ENCODE measurements at places on chromosomes 5 and 9.

- DNase-seq = no peak
Measured at GRCh38 chr5:168261227-168261571, 30.2 kb upstream of the WWC1 start.

DNA sequence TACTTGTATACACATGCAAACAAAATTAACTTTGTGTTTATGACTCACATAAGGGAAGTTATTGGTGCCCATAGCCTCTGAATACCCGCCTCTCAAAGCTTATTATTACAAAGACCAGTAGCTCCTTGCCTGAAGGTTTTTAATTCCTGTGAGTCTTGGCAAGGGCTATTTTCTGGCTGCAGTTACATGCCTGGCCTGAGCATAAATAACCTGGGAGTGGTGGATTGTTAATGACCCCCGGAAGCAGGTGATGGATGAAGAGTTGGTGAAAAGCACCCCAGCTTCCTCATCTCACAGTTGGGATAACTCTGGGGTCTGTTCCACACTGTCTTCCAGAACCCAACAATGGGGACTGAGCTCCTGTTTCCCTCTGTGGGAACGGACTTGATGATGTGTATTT, 594.5 kb downstream of the PDE4D start:
- no peak for DNase-seq

DNA sequence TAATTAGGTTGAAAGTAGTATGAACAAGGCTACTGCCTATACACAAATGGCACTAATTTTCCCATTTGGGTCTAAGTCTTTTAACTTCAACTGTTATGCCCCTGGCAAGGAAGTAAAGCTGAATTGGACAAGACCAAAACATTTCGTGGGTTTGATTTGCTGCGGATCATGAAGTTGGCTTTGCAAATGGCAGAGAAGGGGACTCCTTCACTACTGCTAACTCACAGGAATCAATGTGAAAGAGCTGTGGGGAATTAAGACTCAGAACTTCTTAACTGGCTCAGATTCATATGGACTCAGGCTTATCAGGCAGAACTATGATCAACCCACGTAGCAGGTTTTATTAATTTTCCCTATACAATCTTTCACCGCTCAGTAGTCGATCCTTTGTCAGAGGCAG, 73.8 kb upstream of the IFNE start:
- no peak for DNase-seq

- no peak for DNase-seq
Measured at GRCh38 chr9:37776328-37776727, 8.5 kb downstream of the EXOSC3 start.

DNA sequence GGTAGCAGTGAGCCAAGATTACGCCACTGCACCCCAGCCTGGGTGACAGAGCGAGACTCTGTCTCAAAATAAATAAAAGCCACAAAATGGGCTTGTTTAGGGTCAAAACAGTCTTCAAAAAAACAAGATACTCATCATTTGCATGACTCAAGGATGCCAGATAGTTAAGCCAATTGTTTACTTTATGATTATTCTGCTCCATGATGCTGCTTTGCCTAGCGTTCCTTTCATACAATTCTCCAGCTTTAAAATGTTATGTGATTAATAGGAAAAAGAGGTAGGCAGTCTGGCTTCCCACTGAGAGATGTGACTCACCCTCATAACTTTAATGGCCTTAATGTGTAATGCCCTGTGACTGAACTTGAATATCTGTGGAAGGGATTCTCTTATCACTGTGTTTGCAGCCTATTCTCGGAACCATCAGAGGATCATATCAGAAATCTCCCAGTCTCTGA, 364.6 kb upstream of the TRPC7 start:
- DNase-seq = no peak

GRCh38 chr9:106312906-106313305, 550.1 kb upstream of the ZNF462 start:
- DNase-seq = no peak

DNA sequence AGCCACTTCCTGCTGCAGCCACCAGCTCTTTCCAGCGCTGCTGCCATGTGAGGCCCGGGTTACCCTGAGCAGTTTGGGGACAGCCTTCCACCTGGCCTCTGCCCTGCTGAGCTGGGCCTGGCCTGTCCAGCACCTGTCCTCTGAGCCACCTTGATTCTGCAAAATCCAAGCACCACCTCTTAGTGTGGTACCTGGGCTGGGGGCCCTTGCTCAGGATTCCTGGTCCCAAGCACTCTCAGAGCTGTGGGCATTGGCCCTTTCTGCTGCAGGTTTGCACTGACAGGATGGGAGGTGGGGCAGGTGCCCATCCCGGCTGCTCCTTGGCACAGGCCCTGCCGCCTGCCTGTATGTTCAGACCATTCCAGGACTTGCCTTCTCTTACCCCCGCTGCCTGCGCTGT, 309.2 kb upstream of the IRX4 start:
- DNase-seq = no peak

- no peak for DNase-seq
Measured at GRCh38 chr9:107242073-107243030, 40.7 kb upstream of the RAD23B start.

GRCh38 chr5:161442471-161442870, 104.1 kb downstream of the GABRB2 start:
- DNase-seq = no peak

GRCh38 chr9:135302329-135303279, 177.0 kb upstream of the PPP1R26 start:
- DNase-seq = no peak

DNA sequence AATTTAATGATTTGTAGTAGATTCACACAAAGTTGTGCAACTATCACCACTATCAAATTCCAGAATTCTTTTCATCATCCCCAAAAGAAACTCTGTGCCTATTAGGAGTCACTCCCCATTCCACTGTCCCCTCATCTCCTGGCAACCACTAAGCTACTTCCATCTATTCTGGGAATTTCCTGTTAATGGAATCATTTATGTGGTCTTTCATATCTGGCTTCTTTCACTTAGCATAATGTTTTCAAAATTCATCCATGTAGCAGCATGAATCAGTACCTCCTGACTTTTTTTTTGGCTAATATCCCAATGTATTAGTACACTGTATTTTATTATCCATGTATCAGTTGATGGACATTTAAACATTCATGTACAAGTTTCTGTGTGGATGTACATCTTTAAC, 157.6 kb downstream of the TTC39B start:
- DNase-seq = no peak

DNA sequence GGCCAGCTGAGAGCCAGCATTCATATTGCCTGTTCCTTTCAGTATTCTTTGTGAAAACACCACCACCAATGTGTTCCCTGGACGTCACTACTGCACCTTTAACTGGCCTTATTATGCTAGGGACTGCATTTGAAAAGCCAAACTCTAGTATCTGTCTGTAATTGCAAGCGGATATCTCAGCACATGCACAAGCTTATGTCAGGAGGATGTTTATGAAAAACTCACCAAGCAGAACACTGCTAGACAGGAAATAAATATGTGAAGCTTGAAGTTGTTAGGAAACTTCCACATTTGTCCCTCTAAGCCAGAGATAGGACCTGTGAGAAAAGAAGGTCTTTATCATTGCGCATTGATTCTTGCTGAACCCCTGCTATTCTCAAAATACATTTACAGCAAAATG, 135.4 kb upstream of the CCDC152 start:
- no peak for DNase-seq

DNA sequence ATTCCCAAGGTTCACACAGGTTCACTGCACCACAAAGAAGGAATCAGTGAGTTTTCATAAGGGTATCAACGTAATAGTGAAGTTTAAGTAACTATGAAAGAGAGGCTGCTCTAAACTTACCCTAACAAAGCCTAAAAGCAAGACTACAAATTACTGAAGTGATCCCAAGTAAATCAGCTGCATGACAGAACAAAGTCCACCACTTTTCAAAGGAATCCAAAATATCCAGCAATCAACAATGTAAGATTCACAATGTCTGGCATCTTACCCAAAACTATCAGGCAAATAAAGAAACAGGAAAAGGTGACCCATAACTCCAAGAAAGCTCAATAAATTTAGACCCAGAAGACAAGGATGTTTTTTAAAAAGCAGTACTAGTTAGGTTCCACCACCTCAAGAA, 70.1 kb downstream of the GNAQ start:
- no peak for DNase-seq

DNA sequence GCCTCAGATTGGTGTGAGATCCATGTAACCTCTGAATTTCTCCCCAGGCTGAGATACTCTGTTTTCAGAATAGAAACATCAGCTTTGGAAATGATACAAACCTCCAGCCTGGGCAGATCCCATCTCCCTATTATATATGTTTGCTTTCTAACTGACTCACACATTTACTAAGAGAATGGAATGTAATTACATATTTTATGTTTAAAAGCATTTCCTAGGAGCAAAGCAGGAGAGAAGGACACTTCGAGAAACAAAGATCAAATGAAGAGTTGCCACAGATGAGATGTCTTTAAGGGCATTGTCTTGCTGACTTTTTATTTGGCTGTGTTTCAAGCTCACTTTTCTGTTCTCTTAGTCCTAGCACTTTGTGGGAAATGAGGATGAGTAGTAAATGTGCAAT, 96.3 kb downstream of the CDH18 start:
- DNase-seq = no peak

DNA sequence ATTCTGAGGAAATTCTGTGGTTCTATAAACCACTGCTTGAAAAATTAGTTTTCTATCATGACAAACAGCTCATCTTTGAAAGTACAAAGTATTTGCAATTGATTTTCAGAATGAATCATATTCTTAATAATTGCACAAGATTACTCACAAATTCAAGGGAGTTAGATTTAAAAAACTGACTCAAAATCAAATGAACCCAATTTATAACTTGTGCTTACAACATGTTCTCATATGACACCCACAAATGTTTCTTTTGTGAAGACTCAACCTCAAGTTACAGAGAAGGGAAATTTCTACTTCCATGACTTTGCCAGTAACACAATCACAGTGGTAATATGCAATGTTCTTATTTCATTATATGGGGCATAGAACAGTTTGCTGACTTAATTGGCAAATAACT, 272.0 kb upstream of the ACTBL2 start:
- DNase-seq = no peak

DNA sequence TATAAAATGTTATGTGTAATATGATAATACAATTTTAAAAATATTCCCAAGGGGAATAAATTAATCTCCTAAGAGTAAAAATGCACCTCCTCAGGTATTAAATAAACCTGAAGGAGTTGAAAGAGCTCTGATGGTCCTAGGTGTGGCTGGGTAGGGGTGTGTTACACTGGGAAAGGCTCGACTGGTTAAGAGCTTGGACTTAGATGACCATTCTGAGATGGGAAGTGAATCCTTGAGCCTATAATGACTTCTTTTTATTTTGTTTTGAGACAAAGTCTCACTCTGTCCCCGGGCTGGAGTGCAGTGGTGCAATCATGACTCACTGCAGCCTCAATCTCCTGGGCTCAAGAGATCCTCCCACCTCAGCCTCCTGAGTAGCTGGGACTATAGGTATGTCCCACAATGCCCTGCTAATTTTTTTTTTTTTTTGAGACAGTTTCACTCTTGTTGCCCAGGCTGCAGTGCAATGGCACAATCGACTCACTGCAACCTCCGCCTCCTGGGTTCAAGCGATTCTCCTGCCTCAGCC, 9.2 kb upstream of the HABP4 start:
- DNase-seq = no peak

DNA sequence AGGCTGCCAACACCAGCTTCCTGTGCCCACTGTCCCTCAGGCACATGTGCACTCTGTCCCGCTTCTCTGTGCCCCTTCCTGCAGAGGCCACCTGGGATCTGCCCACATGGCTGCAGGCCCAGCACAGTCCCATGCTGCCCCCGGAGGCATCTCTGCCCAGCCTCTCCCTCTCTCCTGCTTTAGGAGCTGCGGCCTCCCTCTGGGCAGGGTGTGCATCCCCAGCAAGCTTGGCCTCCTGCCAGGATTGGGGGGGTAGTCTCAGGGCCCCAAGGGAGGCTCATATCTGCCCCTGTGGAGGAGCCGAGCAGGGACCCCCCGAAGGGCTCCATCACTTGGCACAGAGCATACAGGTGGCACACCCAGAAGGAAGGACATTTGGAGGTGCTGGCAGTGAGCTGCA, 24.8 kb downstream of the FLT4 start:
- no peak for DNase-seq

- no peak for DNase-seq
Measured at GRCh38 chr9:73080110-73080694, 71.5 kb upstream of the ANXA1 start.

DNA sequence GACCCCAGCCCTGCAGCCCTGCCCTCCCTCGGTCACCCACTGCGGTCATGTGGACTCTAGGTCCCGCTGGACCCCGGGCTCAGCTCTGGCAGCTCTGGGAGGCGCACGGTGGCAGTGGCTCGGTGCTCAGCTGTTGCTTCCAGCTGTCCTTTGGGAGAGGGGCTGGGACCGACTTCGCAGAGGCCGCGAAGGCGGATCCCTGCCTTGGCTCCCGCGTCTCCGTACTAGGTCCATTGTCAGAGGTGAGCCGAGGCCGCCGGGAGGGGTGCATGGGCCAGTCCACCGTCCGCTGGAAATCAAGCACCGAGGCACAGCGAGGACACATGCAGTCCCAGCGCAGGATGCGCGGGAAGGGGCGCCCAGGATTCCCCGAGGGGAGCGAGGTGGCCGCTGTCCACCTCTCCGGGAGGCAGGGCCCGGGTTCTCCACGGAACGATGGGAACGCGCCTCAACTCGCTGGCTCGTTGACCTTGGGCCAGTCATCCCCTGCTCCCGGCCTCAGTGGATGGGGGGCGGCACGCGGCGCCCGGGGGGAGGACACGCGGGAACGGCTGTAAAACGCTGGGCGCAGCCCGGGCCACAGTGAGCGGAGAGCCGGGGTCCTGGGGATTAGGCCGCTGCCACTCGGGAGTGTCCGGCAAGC, 732 bp downstream of the GBGT1 start:
- DNase-seq = no peak

GRCh38 chr9:27447031-27447683, 76.9 kb upstream of the IFNK start:
- no peak for DNase-seq

- peak; percentile 22 for DNase-seq
Measured at GRCh38 chr9:17531642-17532254, 47.1 kb upstream of the SH3GL2 start.

- no peak for DNase-seq
Measured at GRCh38 chr5:31481531-31482165, 50.2 kb downstream of the DROSHA start.
